ENCODE measurements at places on chromosomes 4 and X. TPM values are rescaled to one million over a fixed set of nuclear protein-coding genes. Genes with fewer than 3 reads are reported as not detected.

DNA sequence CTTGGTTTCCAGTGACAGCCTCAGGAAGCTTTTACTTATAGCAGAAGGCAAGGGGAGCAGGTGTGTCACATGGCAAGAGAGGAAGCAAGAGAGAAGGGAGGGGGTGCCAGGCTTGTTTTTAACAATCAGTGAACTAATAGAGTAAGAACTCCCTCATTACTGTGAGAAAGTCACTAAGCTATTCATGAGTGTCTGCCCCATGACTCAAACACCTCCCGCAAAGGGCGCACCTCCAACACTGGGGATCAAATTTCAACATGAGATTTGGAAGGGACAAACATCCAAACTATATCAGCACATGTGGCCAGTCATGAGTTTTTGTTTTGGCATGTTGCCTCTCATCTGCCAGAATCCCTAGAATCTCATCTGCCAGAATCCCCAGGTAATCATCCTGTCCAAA, 183.5 kb upstream of the C1QTNF7 start:
- H3K27ac ChIP-seq: no peak overlapping the region
- no peak overlapping the region for H3K4me3 ChIP-seq
- no peaks in the 10 kb centered on the region for H3K36me3 ChIP-seq
- no peaks in the 10 kb centered on the region for H3K27me3 ChIP-seq
- no peaks in the 10 kb centered on the region for H3K4me1 ChIP-seq

Gene PF4V1
- total RNA-seq: not detected

- H3K4me1 ChIP-seq: no peaks in the 10 kb centered on the region
- no peak overlapping the region for H3K4me3 ChIP-seq
- DNase-seq: no peak
These were observed 110.4 kb downstream of the SLIT2 start for GRCh38 chr4:20362148-20362547.

Gene SLIT2
- total RNA-seq: not detected

Gene F9
- total RNA-seq: not detected

Gene ASB5
- not detected for total RNA-seq

Measured in activated CD4-positive, alpha-beta T cell treated with anti-CD3 and anti-CD28 coated beads for 36 hours (primary cell).